ENCODE measurements at places on chromosomes 12 and 14. TPM values are rescaled to one million over a fixed set of nuclear protein-coding genes. Genes with fewer than 3 reads are reported as not detected.
A peak's percentile ranks its signal among the peaks of the same experiment; 100 is the strongest.

FGF23 gene
- not detected for total RNA-seq

- peaks cover 87% of the 10 kb centered on the region for H3K27me3 ChIP-seq
- peaks cover 8% of the 10 kb centered on the region for H3K4me1 ChIP-seq
- H3K27ac ChIP-seq, result no peak overlapping the region
- no peaks in the 10 kb centered on the region for H3K36me3 ChIP-seq
Measured at GRCh38 chr12:54042970-54043853, 10.4 kb downstream of the HOXC5 start.

NELL2 gene
- 10.5 TPM for total RNA-seq

- no peak overlapping the region for H3K27ac ChIP-seq
- H3K36me3 ChIP-seq, result no peaks in the 10 kb centered on the region
- H3K27me3 ChIP-seq, result peaks cover 10% of the 10 kb centered on the region
- no peak for DNase-seq
Measured at GRCh38 chr12:2300168-2300567, 247.4 kb downstream of the CACNA1C start.

HOXC13 gene
- total RNA-seq, result not detected

KRT75 gene
- total RNA-seq, result not detected

CD4 gene
- total RNA-seq, result 327 TPM

SYT1 gene
- not detected for total RNA-seq

GRCh38 chr14:35708062-35708461 is 101.0 kb downstream of the RALGAPA1 start:
- H3K27me3 ChIP-seq, result no peaks in the 10 kb centered on the region
- H3K36me3 ChIP-seq, result peaks cover 29% of the 10 kb centered on the region
- no peak for DNase-seq
- no peak overlapping the region for H3K27ac ChIP-seq

KRT71 gene
- total RNA-seq, result not detected

GRCh38 chr12:22126758-22127157 is 80.7 kb downstream of the CMAS start:
- no peaks in the 10 kb centered on the region for H3K27me3 ChIP-seq
- H3K4me3 ChIP-seq, result no peak overlapping the region
- DNase-seq, result no peak
- no peaks in the 10 kb centered on the region for H3K4me1 ChIP-seq

- H3K4me3 ChIP-seq, result no peak overlapping the region
- no peaks in the 10 kb centered on the region for H3K36me3 ChIP-seq
- H3K27me3 ChIP-seq, result peaks cover 13% of the 10 kb centered on the region
- H3K4me1 ChIP-seq, result no peaks in the 10 kb centered on the region
Measured at GRCh38 chr12:104011253-104011652, 38.7 kb downstream of the GLT8D2 start.

BLOC1S1 gene
- 156 TPM for total RNA-seq

DNA sequence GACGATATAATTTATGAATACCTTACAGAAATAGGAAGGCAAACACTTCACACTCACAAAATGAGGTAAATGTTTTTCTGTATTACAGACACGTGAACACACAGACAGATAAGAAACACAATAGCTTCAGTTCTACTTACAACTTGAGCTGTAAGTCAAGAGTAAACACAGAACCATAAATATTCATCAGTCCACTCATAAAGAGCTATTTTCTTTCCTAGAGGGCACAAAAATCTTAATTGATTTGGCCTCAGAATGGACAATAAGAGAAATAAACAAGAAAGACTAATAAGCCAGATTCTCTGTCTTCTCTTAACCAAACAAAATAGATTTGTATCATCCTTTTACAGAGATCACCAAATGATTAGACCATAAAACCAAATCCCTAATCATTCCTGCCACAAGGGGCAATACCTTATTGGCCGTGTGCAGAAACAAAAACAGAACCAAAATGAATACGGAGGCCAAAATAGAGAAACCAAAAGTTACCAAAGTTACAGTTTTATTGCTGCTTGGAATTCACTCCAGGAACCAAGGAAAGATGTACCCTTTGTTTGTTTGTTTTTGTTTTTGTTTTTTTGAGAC is 38.1 kb upstream of the GARIN2 start:
- H3K27me3 ChIP-seq, result no peaks in the 10 kb centered on the region
- no peak overlapping the region for H3K4me3 ChIP-seq
- H3K27ac ChIP-seq, result no peak overlapping the region
- no peaks in the 10 kb centered on the region for H3K4me1 ChIP-seq

- H3K4me3 ChIP-seq, result no peak overlapping the region
- H3K36me3 ChIP-seq, result no peaks in the 10 kb centered on the region
- DNase-seq, result peak; percentile 48
- no peak overlapping the region for H3K27ac ChIP-seq
- H3K4me1 ChIP-seq, result no peaks in the 10 kb centered on the region
- H3K27me3 ChIP-seq, result peaks cover 48% of the 10 kb centered on the region
Measured at GRCh38 chr12:71746974-71747611, 7.6 kb upstream of the RAB21 start.

DNA sequence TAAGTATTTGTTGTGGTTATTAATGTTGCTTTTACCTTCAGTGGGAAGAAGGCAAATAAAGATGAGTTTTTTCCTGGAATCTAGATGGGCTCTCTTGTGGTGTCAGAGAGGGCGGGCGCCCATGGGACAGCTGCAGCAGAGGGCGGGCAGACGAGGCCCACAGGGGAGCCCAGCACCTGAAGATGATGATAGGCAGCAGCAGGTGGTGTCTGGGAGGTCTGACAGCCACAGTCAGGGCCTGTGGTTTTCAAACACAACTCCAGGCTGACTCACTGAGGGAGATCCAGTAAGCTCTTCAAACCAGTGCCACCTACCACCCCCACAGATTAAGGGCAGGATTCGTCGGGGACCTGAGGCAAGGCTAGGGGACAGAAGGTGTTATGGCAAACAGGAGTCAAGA is 42.8 kb downstream of the NKX2-1 start:
- no peaks in the 10 kb centered on the region for H3K36me3 ChIP-seq
- H3K4me1 ChIP-seq, result no peaks in the 10 kb centered on the region
- H3K27me3 ChIP-seq, result peaks cover 2% of the 10 kb centered on the region
- no peak overlapping the region for H3K27ac ChIP-seq
- H3K4me3 ChIP-seq, result no peak overlapping the region

GDF3 gene
- not detected for total RNA-seq

- H3K27me3 ChIP-seq, result no peaks in the 10 kb centered on the region
- H3K36me3 ChIP-seq, result no peaks in the 10 kb centered on the region
- no peak overlapping the region for H3K4me3 ChIP-seq
- no peak overlapping the region for H3K27ac ChIP-seq
Measured at GRCh38 chr12:121738340-121738858, 25.8 kb downstream of the TMEM120B start.

GRCh38 chr12:1984759-1985158 is 19.5 kb downstream of the DCP1B start:
- H3K4me1 ChIP-seq, result peaks cover 3% of the 10 kb centered on the region
- H3K27ac ChIP-seq, result no peak overlapping the region
- no peaks in the 10 kb centered on the region for H3K27me3 ChIP-seq
- no peak overlapping the region for H3K4me3 ChIP-seq

DNA sequence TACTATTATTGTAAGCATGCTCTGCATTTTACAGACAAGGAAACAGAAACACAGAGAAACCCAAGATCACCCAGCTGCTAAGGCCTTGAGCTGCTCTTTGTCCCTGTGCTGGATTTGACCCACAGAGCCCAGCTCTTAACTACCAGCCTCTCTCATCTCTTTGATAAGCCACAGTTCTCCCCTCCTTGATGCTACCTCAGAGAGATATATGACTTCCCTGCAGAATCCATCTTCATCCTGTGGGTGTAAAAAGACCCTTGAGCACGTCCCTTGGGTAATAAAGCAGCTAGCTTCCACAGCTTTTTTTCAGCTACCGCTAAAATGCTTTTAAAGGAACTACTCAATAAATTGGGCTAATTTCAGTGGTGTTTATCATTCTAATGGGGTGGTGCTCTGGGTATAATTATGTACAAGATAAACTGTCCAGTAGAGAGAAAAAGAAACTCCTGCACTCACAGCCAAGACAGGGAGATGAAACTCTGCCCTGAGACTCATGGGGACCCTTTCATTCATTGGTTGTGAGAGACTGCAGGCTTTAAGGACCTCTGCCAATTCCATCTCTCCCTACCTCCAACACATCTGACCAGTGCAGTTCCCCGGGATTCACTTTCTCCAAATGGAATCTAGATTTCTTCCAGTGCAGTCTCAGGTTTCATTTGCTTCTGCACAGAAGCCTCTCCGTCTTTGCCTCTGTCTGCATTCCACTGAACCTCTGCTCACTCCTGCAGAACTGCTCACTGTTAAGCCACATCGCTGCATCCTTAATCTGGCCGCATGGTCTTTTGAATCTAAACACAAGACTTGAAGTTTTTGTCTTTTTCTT is 24.7 kb upstream of the NTF3 start:
- no peak overlapping the region for H3K27ac ChIP-seq
- H3K27me3 ChIP-seq, result peaks cover 10% of the 10 kb centered on the region
- H3K4me1 ChIP-seq, result no peaks in the 10 kb centered on the region
- no peak overlapping the region for H3K4me3 ChIP-seq

GRCh38 chr14:24243336-24243836 is 963 bp upstream of the TINF2 start:
- H3K27ac ChIP-seq, result peak overlapping the region; percentile 96
- H3K4me3 ChIP-seq, result peak overlapping the region; percentile 89
- H3K27me3 ChIP-seq, result no peaks in the 10 kb centered on the region
- peaks cover 58% of the 10 kb centered on the region for H3K4me1 ChIP-seq
- H3K36me3 ChIP-seq, result peaks cover 39% of the 10 kb centered on the region
- no peak for DNase-seq

GRCh38 chr12:11016937-11017336 is 5.5 kb downstream of the TAS2R19 start:
- no peak overlapping the region for H3K4me3 ChIP-seq
- H3K36me3 ChIP-seq, result peaks cover 6% of the 10 kb centered on the region
- DNase-seq, result no peak
- H3K4me1 ChIP-seq, result no peaks in the 10 kb centered on the region

GRCh38 chr14:94571950-94572349 is 9.3 kb upstream of the SERPINA5 start:
- no peak overlapping the region for H3K27ac ChIP-seq
- H3K4me1 ChIP-seq, result no peaks in the 10 kb centered on the region
- H3K27me3 ChIP-seq, result no peaks in the 10 kb centered on the region
- no peaks in the 10 kb centered on the region for H3K36me3 ChIP-seq
- no peak overlapping the region for H3K4me3 ChIP-seq
- DNase-seq, result no peak

CLEC2A gene
- not detected for total RNA-seq

DNA sequence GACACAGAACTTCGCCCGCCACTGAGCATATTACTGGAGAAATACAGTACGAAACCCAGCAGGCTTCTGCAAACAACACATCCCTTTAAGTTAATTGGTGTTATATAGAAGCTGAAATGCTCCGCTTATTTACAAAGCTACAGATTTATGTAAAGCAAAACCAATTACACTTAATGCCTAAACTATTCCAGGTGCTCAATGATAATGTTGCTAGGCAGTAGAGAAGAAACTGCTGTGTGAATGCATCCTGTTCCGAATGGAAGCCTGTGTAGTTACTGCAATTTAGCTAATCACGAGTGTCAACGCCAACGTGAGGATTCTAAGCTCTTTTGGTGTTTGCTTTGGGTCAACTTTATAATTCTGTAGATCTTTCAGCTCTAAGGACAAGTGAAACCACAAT is 89.8 kb downstream of the SLC15A5 start:
- DNase-seq, result no peak
- no peaks in the 10 kb centered on the region for H3K36me3 ChIP-seq
- H3K4me3 ChIP-seq, result no peak overlapping the region
- no peaks in the 10 kb centered on the region for H3K27me3 ChIP-seq
- H3K27ac ChIP-seq, result no peak overlapping the region

DNA sequence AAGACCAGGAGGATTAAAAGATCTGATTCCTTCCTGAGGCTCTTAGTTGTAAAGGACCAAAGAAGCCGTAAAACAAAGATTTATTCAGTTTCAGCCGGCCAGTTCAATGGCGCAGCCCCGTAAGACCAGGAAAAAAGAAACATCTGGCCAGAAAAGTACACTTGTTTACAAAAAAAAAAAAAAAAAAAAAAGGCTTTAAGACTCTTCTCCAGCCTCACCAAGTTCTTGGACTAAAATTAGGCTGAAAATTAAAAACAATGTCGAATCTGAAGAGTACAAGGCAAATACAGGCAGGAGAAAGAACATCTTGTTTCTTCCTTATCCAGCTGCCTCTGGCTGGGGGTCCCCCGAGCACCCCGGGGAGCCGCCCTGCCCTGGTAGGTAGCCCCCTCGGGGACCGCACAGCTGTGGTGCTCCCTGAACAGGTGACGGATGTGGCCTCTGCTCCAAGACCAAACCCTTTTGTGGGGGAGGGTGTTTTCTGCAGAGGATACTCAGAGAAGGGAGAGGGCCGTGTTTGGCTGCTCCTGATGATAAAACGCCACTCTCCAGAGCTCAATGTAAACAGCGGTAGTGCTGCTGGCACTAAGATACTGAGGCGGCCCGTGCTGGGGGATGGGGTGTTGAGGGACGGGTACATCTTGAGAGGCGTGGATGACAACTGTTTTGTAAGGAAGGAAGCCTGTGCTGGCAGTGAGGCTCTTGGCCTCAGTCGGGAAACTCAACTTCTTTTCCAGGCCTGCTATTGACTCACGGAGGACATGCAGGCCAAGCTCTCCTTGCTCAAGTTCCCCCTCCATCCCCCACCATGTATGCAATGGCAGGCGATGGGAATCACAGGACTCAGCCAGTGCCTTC is 201.0 kb upstream of the DIO3 start:
- H3K36me3 ChIP-seq, result no peaks in the 10 kb centered on the region
- H3K27me3 ChIP-seq, result peaks cover 2% of the 10 kb centered on the region
- H3K27ac ChIP-seq, result no peak overlapping the region
- no peaks in the 10 kb centered on the region for H3K4me1 ChIP-seq

RNASE3 gene
- total RNA-seq, result not detected

DNA sequence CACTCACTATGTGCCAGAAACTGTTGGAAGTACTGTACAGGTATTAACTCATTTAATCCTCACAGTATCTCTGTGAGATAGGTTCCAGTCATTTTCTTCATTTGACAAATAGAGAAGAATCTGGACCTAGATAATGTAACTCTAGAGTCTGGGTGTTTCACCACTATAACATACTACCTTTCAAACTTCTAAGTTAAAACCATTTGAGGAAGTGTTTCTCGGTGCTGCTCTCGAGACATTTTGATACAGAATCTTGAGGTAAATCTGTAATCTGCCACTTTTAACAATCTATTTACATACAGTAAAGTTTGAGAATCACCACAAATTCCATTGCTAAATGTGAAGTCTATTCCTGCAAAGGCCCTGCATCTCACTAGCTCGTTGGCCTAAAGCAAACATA is 8.8 kb downstream of the OLR1 start:
- no peaks in the 10 kb centered on the region for H3K36me3 ChIP-seq
- H3K27me3 ChIP-seq, result peaks cover 31% of the 10 kb centered on the region

DNA sequence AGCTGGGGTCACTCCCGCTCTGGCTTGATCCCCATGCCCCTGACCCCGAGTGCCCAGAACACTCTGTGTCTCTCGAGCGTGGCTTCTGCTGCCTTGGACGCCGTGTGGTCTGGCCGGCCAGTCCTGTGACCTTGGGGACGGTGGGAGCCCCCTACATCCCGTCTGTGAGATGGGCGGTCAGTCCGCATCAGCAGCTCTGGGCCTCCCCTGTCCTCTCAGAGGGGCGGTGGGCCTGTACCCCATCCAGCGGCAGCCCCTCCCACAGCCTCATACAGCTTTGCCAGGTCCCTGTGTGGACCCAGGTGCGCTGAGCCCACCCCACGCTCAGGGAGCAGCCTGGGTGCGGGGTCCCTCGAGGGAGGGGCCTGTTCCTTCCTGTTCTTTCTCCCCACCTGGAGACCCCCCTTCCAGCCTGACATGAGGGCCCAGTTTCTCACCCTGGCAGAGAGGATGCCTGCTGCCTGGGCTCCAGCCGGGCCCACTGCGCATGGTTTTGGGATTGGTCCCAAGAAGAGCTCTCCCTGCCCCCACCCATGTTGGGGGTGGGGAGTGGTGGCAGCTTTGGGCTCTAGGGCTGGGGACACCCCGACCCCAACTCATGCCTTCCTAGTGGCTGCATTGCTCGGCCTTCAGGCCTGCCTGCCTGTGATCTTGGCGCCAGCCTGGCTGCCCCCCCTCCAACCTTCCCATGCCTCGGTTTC is 1.5 kb downstream of the MTA1 start:
- DNase-seq, result no peak
- peak overlapping the region; percentile 85 for H3K4me3 ChIP-seq
- H3K36me3 ChIP-seq, result peaks cover 6% of the 10 kb centered on the region
- H3K27me3 ChIP-seq, result peaks cover 2% of the 10 kb centered on the region

All from activated CD4-positive, alpha-beta memory T cell treated with anti-CD3 and anti-CD28 coated beads, Interleukin-2, amount 10 ng/mL, durations not matched to agents 7 days and 5 days (primary cell).